ENCODE measurements at places on chromosomes 6 and 20. TPM values are rescaled to one million over a fixed set of nuclear protein-coding genes. Genes with fewer than 3 reads are reported as not detected.

Gene XKR7
- total RNA-seq = not detected

Gene HAO1
- not detected for total RNA-seq

Gene PGC
- not detected for total RNA-seq

Gene DLL1
- total RNA-seq = 13.0 TPM

Gene SLC16A10
- 7.6 TPM for total RNA-seq

Gene IL20RA
- 15.4 TPM for total RNA-seq

Gene FAM162B
- total RNA-seq = 3.5 TPM

Gene SUMO4
- 0.24 TPM for total RNA-seq

Gene THBD
- total RNA-seq = 14.5 TPM

Gene IGF2R
- 68.4 TPM for total RNA-seq

Gene VEGFA
- 171 TPM for total RNA-seq

Gene CGAS
- total RNA-seq = 1.1 TPM

DNA sequence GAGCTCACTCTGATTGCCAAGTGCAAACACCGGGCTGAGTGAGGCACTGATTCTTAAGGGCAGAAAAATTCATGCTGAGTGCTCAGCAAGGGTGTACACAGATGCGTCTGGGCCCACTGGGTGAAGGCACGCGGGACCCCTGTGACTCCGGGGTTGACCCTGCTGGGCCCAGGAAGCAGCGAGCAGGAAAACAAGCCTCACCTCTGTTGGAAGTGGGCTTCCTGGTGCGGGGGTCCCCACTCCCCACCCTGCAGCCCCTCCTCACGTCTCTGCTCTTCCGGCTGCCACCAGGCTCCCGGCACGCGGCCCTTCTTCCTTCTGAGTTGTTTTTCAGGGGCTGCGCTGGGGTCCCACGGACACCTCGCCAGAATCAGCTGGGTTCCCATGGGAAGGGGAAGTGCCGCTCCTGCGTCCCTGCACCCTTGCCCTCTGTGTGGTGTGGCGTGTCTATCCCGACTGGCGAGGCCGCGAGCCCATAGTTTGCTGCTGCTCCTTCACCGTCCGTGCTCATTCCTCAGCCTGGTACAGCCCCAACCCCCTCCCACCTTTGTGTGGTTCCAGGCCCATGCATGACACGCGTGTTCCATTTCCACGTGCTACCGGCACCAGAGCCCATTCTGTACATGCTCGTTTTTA, 80.6 kb upstream of the BHLHE23 start:
- no peak for DNase-seq

- no peak for DNase-seq
Measured at GRCh38 chr20:49693435-49694171, 20.1 kb downstream of the B4GALT5 start.

GRCh38 chr6:107231243-107231642, 115.9 kb upstream of the BEND3 start:
- no peak for DNase-seq

GRCh38 chr6:14959324-14959885, 286.5 kb upstream of the JARID2 start:
- DNase-seq = no peak

GRCh38 chr20:25622450-25623224, 1.2 kb downstream of the NANP start:
- no peak for DNase-seq

DNA sequence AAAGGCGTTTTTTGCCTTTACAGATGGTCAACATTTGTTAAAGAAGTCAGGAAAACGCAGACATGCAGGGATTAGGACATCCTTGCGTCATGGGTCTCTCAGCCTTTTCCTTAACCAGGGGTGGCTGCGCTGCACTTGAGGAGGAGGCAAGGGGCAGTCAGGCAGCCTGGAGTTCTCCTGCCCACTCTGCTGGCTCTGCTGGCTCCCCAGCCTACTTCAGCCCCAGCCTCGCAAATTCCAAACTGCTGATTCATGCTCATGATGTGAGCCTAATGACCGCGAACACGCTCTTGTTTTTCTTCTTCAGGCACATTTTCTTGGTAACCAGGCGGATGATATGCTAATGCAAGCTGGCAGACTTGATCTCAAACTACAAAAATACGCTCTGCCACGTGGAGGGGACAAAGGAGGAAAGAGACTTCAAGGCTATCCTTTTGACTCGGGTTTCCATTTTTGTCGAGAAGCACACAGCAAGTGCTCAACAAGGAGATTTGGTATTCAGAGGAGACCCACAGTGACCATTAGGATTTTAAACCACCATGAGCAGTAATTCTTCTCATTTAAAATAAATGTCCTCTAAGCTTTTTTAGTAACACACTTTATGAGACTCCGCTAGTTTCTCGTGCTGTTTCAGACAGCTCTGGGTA, 290.3 kb upstream of the STXBP5 start:
- peak; percentile 39 for DNase-seq

- no peak for DNase-seq
Measured at GRCh38 chr6:110728501-110728900, 86.8 kb downstream of the CDK19 start.

- no peak for DNase-seq
Measured at GRCh38 chr20:7505152-7505834, 435.0 kb downstream of the HAO1 start.

- DNase-seq = no peak
Measured at GRCh38 chr6:150069706-150070105, 785 bp upstream of the ULBP3 start.

- DNase-seq = peak; percentile 43
Measured at GRCh38 chr20:33697129-33697528, 10.9 kb upstream of the E2F1 start.

- DNase-seq = peak; percentile 32
Measured at GRCh38 chr6:11538052-11538818, 686 bp downstream of the TMEM170B start.

- no peak for DNase-seq
Measured at GRCh38 chr20:32458061-32458836, 100.1 kb downstream of the ASXL1 start.

DNA sequence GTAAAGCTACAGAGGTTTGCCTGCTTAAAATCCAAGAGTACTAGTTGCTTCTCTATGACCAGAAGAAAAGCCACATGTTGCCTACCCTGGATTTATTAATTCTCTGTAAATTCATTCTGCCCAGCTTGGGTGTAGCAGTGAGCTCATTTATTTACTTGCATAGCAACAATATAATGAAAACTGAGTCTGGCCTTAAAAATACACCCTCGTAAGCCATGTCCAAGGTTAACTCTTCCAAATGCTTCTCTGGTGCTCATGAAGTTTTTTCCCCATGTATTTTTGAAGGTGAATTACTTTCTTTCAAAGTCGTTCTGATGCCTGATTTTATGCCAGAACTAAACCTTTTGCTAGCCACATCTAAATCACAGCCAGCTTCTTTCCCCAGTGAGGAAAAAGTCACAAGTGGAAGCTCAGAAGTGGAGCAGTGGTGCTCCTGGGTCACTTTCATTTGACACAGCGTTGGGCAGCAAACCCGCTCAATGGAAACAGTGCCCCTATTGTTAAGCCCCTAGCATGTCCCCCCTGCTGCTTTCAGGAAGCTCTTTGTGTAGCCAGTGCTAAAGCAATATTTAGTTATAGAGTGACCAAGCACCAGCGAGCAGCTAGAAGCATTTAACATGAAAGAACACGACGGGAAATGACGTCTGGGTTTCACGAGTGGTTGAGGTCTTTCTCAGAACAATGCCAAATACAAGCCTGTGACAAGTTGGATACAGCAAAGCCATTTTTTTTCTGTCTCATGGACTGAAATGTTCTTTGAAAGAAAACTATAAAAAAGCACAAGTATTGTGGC, 29.8 kb downstream of the NEDD9 start:
- DNase-seq = no peak

DNA sequence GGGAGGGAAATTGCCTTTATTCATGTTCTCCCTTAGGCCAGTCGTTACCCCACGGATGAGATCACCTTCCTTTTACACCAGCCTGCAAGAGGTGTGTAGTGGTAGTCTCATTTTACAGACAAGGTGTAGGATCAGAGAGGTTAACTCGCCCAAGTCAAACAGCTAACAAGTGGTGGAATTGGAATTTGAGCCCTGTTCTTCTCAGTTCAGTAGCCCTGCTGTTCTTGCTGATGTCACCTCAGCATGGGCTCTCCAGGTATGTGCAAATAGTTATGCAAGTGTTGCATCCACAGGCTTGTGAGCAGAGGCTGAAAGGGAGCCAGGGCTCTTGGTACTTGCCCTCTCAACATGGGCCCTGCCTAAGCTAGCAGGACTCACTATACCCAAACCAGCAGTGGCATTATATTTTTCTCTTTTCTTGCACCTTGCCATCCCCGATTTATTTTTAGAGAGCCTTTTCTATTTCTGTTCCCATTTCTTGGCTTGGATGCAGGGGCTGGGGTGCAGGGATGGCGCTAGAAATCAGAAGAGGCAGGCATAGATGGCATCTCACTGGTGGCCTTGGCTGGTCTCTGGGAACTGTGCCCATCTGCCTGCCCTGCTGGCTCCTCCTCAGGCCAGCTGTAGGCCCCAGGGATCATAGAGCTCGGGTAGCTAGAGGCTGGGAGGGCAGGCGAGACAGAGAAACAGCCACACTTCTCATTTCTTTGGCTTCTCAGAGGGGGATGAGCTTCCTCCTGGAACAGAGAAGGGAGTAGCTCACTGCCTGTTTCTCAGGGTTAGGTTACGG, 18.2 kb downstream of the PPARD start:
- peak; percentile 61 for DNase-seq

- DNase-seq = no peak
Measured at GRCh38 chr20:33568868-33569801, 79.2 kb downstream of the CBFA2T2 start.

GRCh38 chr6:108142240-108142639, 23.6 kb upstream of the NR2E1 start:
- no peak for DNase-seq

DNA sequence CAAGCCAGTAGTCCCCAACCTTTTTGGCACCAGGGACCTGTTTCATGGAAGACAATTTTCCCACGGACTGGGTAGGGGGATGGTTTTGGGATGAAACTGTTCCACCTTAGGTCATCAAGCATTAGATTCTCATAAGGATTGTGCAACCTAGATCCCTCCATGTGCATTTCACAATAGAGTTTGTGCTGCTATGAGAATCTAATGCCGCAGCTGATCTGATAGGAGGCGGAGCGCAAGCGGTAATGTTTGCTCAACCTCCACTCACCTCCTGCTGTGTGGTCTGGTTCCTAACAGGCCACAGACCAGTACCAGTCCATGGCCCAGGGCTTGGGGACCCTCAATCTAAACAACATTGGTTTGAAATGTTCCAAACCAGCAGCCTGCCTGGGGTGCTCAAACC, 137.0 kb upstream of the STXBP5 start:
- DNase-seq = no peak

DNA sequence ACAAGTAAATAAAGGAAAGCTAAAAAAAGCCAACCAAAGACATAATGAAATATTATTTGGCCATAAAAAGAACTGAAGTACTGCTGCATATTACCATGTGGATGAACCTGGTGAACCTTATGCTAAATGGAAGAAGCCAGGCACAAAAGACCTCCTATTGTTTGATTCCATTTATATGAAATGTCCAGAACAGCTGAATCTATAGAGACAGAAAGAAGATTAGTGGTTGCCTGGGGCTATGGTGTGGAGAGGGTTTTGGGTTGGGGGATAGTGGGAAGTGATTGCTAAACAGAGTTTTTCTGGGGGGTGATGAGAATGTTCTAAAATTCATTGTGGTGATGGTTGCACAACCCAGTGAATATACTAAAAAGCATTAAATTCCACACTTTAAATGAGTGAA, 53.2 kb downstream of the TSBP1 start:
- no peak for DNase-seq

- no peak for DNase-seq
Measured at GRCh38 chr6:98946266-98946878, 1.4 kb downstream of the FBXL4 start.

GRCh38 chr20:44698351-44698750, 16.8 kb upstream of the CCN5 start:
- DNase-seq = no peak

DNA sequence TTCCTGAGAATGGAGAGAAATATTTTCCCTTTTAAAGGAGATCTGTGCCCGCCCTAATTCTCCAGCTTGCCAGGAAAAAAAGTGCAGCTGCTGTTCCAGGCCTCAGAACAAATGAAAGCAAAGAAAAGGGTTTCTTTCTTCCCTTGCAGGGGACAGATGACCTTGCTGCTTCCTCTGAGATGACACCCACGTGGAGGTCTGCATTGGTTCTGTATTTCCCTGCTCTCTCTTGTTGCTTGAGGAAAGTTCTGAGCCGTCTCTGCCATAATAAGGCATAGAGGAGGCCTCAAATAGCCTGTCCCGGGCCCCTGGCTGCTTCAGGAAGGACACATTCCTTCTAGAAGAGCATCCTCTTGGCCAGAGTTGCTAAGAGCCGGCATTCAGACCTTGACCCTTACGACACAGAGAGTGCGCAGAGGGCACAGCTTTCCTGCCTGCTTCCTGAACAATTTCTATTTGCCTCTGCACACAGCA, 501.8 kb upstream of the SULF2 start:
- DNase-seq = no peak

DNA sequence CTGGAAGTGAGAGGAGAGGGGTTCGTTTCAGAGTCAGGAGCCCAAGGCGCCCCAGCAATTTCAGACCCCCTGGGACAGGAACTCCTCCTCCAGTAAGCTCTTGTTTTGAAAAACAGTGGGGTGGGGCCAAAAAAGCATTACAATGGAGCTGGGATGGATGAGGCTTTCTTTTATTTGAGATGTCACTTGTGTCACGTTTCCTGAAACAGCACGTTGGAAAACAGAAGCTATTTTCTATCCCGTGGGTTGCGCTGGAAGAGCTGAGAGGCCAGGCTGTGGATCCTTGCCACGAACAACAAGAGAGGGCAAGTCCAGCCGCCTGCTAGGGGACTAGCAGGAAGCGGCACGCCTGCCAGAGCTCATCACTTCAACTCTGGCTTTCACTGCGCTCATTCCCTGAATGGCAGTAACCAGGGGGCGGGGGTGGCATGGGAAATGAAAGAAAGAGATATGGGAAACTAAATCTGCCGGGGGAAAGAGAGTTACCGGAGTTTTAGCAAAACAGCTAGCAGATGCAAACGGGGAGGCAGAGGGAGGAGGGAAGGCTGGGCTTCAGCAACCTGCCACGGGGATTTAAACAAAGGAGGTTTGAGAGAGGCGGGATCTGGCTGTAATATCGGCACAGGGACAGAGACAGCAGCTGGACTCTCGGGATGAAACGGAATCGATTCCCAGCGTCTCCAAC, 34.6 kb downstream of the GCNT2 start:
- peak; percentile 72 for DNase-seq

DNA sequence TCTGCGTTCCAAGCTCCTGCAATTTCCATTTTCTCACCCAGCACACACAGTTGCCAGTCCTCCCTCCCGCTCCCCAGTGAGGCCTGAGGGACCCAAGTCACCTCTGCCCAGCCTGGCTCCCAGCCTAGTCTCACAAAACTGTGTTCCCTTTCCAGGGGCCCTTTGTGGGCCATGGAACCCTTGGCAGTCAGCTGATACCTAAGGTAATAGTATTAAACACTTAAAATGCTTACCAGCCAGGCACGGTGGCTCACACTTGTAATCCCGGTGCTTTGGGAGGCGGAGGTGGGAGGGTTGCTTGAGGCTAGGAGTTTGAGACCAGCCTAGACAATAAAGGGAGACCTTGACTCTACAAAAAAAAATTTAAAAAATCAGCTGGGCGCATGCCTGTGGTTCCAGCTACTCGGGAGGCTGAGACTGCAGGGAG, 3.2 kb upstream of the RBM38 start:
- no peak for DNase-seq

- no peak for DNase-seq
Measured at GRCh38 chr20:48841875-48842529, 14.2 kb upstream of the PREX1 start.

Measured in heart right ventricle (tissue), 16 donors.